ENCODE measurements at places on chromosomes 7 and 10. TPM values are rescaled to one million over a fixed set of nuclear protein-coding genes. Genes with fewer than 3 reads are reported as not detected.

PTEN gene
- 40.0 TPM for total RNA-seq

HTR7 gene
- total RNA-seq = 0.29 TPM

CDHR3 gene
- not detected for total RNA-seq

CASTOR2 gene
- 1.2 TPM for total RNA-seq

MRLN gene
- not detected for total RNA-seq

SUN3 gene
- not detected for total RNA-seq

PDCD4 gene
- 153 TPM for total RNA-seq

SAMD8 gene
- total RNA-seq = 25.4 TPM

CALML3 gene
- total RNA-seq = not detected

DNA sequence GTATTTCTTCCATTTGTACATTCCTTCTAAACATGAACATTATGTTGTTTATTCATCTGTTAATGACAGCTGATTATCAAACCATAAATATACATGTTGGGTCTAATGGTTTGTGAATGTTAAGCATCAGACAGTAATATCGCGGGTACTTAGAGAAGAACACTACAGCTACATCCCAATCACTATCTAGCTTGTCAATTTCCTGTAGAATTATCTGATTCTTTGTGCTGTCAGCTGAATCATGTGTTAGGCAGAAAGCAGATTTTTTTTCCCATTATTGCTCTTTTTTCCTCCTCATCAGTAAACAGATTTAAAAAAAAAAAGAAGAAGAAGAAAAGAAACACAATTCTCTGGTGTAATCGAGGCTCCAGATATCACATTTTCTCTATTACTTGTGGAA is 183.6 kb upstream of the CTBP2 start:
- DNase-seq = no peak

DNA sequence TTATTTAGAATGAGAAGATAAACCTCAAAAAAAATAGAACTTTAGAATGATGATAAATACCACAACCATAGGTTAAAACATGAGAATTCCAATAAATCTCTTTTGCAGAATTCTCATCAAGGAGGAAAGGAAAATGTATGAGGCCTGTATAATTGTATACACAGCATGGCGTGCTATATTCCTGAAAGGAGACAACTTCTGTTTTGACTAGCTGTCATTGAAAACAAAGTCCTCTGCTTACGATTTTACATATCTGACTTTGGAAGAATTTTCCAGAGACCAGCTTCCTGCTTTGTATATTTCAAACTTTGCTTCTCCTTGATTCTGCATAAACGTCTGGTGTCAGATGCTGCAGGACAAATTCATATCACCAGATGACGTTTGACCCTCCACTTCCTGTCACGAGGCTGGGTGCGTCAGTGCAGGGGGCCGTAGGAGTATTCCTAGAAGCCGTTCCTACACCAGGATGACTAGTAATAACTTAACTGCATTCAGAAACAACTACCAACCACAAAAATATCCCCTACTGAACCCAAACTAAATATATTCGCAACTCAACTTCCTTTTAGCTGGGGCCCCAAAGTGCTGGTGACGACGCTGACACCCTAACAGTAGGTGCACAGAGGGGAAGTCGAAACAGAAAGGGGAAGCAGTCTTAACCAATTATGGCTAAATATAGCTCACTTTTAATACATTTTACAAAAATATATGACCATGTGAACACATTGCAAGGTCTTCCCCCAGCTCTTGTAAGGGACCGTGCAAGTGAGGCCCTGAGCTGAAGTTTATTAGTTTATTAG is 178.6 kb upstream of the INHBA start:
- no peak for DNase-seq

GRCh38 chr7:70306173-70306572 is 707.9 kb downstream of the AUTS2 start:
- no peak for DNase-seq

DNA sequence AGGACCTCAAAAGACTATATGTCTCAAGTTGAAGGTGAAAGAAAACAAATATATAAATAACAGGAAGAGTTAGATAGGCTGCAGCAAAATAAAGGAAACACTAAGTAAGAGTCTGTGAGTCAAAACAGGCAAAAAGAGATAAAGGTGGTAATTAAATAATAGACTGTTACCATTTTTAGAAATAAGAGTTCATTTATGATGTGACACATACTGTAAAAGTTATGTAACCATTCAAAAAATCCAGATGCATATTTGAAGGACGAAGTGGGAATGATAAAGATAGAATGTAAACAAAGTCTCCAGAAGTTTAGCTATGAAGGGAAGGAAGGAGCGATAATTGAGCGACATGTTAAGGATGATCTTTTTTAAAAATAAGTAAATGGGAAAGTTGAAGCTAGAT is 50.5 kb downstream of the HECTD2 start:
- no peak for DNase-seq

- DNase-seq = no peak
Observed at GRCh38 chr10:125141150-125141859, 19.1 kb downstream of the CTBP2 start.

DNA sequence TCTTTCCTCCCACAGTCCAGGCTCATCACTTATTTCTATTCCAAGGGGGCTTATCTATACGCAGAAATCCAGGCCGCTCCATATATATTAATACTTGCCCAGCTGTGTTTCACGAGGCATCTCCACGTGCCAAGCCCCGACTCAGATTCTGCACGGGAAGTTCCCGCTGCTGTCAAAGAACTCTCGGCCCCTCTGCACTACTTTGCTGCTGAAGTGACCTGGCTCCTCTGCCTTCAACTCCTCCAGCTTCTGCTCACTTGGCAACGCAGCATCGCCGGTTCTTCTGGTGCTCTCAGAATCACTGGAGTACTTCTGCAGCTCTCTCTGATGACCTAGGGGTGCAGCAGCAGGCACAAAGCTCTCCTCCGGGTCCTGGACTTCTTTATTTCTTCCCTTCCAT is 9.7 kb upstream of the CHST12 start:
- no peak for DNase-seq

DNA sequence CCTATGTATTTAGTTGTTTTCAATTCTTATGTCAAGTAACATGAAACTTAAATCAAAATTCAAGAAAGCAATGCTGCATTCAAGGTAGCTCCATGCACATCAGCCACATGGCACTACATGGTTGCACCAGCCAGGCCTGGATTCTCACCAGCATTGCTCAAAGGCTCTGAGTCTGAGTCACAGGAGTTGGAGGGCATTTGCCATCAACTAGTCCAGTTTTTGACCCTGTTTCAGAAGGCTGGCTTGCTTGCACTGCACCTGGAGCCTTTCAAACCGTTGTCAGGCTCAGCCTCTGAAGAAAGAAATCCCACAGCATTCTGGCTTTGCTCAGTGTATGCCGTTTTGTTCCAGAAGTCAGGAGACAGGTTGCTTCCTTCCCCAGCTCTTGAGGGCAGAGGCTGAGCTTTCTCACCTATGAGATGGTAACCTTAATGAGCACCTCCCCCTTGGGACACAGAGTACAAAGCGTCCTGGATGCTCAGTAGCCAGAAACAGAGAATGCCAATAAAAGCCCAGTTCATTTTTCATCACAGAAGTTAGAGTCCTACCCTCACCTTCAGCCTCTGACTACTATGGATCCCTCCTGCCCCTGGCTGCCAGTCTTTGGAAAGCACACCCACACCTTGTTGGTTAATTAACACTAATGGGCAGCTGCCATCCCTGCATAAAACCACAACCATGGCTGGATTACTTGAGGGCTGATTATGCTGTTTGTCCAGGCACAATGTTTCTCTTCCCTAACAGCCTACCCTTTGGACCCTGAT is 288.4 kb upstream of the LRRTM3 start:
- no peak for DNase-seq

DNA sequence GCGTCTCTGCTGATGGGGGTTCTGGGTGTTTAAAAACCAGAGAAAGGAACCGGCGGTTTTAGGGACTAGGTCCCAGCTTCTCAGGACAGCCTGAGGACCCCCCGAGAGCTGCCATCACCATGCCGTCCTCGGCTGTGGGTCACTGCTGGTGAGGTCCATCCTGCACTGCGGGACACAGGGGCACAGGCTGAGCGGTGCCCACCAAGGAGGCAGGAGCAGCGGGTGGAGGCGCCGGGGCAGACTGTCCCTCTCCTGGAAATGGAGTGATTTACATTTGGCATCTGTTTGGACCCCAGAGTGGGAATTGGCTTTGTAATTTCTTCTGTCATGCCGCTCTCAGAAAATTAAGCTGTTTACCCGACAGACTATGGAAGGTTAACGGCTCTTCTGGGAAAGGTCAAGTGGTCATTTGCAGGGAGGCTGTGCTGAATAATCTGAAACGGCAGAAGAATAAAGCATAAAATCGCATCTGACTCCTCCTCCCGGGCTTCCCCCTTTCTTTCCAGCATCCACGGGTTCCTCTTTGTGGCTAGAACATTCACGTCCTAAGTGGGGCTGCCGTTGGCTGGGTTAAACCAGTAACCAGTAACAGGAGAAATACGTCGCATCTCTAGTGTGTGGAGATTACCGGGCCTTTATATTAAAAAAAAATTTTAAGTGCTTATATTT is 31.7 kb downstream of the LHPP start:
- DNase-seq = no peak

DNA sequence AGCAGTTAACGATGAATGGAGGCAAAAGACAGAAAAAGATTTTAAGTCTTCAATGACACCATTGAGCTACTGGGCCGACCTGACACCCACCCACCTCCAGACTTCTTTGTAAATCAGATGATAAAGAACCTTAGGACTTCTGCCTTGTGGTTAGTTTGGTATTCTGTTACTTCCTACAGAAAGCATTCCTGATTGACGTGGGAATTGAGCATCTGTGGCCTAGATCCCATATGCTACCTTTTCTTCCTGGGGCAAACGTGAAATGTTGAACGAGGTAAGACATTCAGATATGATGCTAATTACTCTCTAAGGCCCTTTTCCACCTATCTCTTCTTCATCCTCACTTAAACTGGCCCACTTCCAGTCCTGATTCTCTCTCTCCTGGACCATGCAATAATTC is 10.2 kb downstream of the PRLHR start:
- no peak for DNase-seq

- DNase-seq = no peak
Observed at GRCh38 chr10:69153227-69153626, 26.8 kb upstream of the SUPV3L1 start.

- peak; percentile 56 for DNase-seq
Observed at GRCh38 chr10:119643306-119644204, 7.6 kb upstream of the BAG3 start.

DNA sequence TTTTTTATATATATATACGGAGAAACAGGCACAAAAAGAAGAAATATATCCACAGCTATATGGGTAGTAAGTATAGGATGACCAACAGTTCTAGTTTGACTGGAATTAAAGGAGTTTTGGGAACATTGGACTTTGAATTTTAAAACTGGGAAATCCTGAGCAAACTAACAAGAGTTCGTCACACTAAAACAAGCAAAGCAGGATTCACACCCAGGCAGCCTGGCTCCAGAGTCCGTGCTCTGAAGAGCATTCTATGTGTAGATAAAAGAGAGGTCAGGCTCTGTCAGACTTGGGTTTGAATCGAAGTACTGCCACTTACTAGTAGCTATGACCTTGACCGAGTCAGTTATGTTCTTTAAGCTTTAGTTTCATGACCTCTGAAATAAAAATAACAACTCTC is 191.0 kb downstream of the DNAH11 start:
- DNase-seq = no peak

GRCh38 chr10:7493996-7494395 is 83.2 kb upstream of the SFMBT2 start:
- no peak for DNase-seq

GRCh38 chr10:109933984-109934565 is 10.8 kb upstream of the XPNPEP1 start:
- DNase-seq = no peak

DNA sequence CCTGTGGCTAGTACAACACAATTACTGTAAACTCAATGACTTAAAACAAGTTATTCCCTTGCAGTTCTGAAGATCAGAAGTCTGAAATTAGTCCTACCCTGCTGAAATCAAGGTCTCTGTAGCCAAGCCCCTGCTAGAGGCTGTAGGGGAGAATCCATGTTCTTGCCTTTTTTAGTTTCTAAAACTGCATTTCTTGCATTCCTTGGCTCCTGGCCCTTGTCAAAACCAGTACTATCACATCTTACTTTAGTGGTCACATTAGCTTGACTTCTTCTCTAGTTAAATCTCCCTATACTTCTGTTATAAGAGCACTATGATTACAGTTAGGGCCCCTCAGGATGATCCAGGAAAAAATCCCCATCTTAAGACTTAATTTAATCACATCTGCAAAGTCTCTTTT is 567.0 kb downstream of the GFRA1 start:
- DNase-seq = no peak

- DNase-seq = no peak
Observed at GRCh38 chr7:16685535-16685934, 39.6 kb downstream of the BZW2 start.

DNA sequence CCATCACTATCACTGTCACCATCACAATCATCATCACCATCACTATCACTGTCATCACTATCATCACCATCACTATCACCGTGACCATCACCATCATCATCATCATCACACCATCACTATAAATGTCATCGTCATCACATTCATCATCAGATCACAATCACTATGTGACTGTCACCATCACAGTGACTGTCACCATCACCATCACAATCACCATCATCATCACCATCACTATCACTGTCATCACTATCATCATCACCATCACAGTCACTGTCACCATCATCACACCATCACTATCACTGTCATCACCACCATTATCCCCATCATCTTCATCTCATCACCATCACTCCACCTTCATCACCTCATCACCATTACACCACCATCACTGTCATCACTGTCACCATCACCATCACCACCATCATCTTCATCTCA is 31.0 kb downstream of the PWWP2B start:
- no peak for DNase-seq
